ENCODE measurements at places on chromosomes 1 and 21.

DNA sequence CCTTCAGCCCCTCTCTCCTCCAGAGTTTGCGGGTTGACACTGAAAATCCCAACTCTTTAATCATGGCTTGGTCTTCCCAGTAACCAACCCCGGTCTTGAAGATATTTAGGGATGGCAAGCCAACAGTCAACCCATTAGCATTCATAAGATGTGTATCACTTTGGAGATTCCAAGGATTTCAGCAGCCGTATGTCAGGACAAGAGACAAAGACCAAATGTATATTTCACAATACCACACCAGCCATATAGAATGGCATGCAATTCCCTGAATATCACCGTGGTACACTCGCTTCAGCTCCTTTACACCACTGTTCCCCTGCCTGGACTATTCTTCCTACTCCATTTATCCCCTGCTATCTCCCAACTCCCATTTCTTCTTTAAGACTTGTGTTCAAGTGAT lies 109.2 kb downstream of the CSMD2 start:
- no peak for DNase-seq

DNA sequence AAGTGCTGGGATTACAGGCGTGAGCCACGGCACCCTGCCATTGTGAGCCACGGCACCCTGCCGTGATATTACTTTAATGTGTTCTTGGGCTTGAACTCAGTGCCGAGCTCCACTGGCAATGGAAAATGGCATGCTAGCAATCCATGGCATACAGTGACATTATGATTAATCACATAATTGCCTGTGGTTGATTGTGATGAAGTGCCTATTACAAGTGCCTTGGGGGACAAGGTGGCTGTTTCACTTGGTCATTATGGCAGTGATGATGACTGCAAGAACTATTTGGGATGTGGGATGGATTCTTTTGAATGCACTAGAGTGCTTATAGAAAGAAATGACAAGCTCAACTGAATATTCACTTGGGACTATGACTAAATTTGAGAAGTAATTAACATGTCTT lies 22.3 kb upstream of the HPCAL4 start:
- DNase-seq: no peak

DNA sequence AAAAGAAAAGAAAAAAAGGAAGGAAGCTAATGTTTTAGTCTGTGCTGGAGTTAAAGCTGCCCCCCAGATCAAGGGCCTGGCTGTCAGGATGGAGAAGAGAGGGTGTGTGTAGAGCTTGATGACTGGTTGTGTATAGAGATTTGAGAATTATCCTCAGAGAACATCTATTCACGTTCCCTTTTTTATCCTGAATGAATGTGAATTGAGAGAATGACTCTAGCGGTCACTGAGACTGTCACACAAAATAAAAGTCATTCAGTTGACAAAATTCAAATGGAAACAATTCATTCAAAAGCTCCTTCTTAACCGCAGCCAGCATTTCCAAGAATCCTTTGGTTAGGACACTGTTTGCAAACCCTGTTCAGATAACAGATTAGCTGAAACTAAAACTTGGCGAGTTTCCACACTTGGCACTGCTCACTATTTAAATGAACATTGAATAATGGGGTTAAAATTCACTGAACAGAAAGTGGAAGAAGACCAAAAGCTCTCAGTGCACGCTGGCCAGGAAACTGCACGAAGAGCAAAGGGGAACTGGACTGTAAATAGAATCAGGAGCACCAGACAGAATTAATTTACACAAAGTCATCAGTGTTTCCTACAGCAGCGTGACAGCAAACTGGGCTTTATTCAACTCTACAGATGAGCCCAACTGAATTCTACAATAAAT lies 13.6 kb upstream of the FAM89A start:
- no peak for DNase-seq

DNA sequence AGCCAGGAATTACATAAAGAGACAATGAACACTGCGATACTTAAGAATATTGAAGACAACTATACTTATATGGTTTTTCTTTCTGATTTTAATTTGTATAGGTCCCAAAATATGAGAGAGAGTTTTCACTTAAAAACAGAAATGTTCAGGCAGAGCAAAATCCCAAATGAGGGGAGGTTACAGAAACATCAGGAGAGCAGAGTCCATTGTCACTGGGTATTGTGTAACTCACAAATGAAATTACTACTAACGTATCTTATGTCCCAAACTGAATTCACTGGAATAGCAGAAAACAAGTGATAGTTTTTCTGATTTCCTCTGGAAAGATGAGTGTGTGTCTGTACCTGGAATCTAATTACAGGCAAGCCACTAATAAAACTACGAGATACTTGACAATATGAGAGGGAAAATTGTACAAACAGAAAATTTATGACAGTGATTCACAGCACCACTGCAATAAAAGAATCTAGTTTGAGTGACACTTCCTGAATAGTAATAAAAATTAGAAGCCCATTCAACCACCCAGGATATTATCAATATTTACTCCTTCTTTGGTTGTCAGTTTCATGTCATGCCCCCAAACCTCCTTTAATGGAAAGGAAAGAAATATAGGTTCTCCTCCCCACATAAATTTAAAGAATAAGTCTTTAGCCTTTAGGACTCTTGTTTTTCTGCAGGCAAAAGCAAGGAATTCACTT lies 522.6 kb downstream of the ADGRL2 start:
- DNase-seq: no peak

DNA sequence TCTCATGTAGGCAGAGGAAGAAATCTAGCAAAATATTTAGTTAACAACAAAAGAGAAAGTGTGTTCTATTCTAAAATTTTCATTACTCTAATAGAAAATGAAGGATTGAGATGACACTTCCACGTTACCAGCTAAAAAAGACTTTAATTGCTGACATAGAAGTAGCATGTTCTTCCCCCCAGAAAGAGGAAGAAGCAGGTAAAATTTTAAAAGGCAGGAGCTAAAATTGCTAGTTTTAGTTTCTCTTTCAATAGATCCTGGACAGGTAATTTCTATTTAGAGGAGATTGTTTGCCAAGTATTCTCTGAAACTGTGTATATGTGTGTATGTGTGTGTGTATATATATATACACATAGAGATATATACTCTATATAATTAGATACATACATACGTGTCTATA lies 248.1 kb upstream of the FMN2 start:
- DNase-seq: no peak

DNA sequence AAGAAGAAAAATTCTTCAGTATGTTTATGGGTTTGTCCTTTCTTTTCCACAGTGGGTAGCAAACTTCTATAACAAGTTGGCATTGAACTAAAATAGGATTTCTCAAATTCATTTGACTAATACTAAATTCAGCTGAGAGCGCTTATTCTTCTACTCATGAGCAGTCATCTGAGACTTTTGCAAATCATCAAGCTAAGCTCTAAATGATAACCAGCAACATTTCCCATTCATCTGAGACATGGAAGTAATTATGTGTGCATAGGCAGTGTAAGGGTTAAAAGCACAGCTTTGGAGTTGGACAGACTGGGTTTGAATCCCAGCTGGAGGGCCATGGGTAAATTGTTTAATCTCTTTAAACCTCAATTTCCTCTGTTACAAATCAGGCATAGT lies 18.3 kb upstream of the CNR2 start:
- DNase-seq: no peak

DNA sequence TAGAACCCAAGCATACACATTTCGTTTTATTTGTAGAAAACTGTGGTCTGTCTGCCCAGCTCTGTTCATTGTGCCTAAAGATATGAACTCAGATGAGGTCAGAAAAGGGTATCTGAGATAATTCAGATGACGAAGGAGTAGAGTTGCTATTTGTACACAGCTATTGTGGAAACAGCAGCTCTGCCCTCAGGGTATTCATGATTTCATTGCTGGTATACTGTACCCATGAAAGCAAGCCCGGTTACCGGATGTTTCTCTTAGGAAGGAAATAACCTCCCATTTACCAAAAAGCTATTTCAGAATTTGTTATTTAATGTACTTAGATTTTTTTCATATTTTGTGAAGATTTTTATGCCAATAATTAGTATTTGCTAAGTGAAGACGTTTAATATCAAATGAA lies 37.8 kb downstream of the SMAP2 start:
- DNase-seq: no peak

- no peak for DNase-seq
Observed at GRCh38 chr1:202578001-202578504, 132.2 kb downstream of the SYT2 start.

DNA sequence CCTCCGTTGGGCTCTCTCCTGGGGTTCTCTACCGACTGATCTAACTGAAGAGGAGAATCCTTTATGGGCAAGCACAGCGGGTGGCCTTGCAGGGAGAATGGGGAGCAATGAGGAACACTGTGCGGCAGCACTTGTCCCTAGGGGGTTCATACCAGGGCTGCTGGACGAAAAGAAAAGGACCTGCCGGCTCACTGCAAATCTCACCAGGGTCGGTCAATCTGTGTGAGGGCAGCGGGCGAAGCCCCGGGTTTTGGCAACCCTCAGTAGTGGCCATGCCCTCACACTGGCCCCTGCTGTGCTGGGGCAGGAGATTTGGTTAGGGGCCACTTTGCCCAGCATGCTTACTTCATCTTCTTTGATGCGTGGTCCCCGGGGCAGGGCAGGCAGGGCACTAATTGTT lies 5.9 kb downstream of the LHX9 start:
- no peak for DNase-seq

GRCh38 chr1:56190806-56191365 lies 388.5 kb downstream of the PLPP3 start:
- no peak for DNase-seq

DNA sequence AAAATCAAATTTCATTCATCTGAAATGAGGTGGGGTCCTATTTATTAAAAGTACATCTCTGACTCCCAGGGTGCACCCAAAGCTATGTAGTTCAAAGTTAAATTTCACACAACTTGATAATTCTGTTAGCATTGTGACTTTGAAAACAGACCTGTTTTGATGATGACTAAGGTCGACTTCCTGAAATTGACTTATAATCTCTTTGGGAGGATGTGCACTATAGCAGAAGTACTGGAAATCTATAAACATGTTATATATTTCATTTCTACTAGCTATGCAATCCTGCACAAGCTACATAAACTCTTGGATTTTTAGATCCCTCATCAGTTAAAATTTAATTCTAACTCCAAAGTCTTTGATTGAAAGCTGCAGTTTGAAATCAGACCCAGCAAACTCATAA lies 507.6 kb downstream of the NEGR1 start:
- DNase-seq: no peak

DNA sequence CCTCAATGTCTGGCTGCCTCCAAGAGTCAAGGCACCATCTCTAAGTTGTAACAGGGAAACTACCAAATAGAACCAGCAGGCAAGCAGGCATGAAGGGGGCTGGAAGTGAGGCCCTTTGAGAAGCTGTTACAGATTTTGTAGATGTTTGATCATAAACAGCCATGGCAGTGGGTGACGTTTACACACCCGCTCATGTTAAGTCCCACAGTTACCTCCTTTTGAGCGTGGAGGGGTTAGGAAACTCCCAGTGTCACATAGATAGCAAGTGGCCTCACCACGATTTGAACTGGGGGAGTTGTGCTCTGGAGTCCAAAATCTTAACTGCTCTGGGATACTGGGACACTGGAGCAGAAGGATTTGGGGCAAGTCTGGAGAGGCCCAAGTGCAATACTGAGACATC lies 192.4 kb downstream of the HIVEP3 start:
- no peak for DNase-seq

- DNase-seq: no peak
Observed at GRCh38 chr21:33411949-33412430, 8.8 kb downstream of the IFNGR2 start.

DNA sequence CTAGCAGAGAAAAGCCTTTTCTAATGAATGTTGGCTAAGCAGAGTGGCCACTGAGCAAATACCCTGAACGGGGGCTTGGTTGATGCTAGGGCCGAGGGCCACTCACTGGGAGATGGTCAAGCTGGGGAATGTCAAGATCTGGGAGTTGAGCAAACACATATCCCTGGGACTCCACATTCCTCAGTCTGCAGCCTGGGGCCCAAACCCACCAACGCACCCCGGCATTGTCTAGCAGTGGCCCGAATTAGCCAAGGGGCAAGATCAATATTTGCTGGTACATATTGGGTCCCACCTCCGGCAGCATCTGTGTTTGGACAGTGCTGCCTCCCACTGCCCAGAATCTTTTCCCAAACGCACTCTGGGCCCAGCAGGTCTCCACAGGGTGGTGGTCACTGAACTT lies 144.1 kb downstream of the TRABD2B start:
- DNase-seq: no peak

DNA sequence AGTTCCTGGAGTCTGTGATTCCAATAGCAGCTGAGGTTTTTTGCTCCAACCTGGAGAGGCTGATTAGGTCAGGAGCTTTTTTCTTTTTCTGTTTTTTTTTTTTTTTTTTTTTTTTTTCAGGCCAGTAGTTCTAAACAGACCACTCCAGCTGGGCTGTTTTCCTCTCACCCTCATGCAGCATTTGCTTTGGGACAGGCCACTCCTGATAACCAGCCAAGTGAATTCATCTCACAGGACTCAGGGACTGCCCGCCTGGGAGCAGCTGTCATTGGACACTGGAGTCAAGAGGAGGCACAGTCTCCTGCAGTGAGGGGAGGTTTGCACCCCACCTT lies 22.9 kb downstream of the PLXNA2 start:
- no peak for DNase-seq

DNA sequence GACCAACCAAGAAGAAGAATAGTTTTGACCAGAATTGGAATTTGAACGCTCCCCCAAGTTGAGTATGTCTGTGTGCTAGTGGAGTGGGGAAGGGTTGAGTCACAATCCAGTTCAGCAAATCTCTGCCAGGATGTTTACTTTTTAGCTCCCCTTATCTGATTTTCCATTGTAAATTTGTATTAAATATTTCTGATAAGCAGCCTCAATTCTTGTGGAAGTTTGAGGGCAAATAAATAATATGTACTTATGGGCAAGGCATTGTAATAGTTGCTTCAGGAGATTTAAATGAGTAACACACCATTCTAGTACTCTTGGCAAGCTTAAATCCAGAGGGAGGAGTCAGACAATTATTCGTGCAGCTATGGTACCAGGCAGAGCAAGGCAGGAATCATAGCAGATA lies 14.4 kb downstream of the CXADR start:
- DNase-seq: no peak

- no peak for DNase-seq
Observed at GRCh38 chr1:44827197-44828002, 15.7 kb downstream of the PTCH2 start.

- no peak for DNase-seq
Observed at GRCh38 chr1:180672105-180672504, 40.3 kb downstream of the XPR1 start.

GRCh38 chr1:3672971-3673361 lies 20.6 kb downstream of the TP73 start:
- DNase-seq: no peak

GRCh38 chr1:14010476-14010875 lies 310.5 kb downstream of the PRDM2 start:
- DNase-seq: no peak

- DNase-seq: no peak
Observed at GRCh38 chr1:232357416-232357815, 272.5 kb downstream of the SIPA1L2 start.

DNA sequence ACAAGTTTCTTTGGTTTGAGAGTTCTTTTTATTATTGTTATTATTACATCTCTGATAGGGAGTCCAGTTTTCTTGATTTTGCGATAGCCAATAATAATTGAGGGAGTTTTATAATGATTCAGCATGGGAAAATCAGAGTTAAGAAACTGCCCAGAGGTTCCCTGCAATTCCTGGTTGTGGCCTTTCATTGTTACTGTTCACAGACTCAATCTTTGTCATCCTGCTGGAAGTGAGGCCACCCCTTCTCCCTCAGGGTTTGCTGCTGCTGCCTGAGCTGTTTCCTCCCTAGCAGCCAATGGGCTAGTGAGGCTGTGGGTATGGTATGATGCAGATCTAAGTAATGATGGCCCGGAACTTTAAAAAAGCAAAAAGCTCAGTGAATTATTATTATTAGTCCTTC lies 50.2 kb upstream of the TACSTD2 start:
- DNase-seq: no peak

GRCh38 chr1:220339581-220339980 lies 67.3 kb upstream of the RAB3GAP2 start:
- no peak for DNase-seq
